ENCODE measurements at places on chromosomes 5 and 9.
A peak's percentile ranks its signal among the peaks of the same experiment; 100 is the strongest.

GRCh38 chr5:78597068-78597973 lies 51.3 kb downstream of the LHFPL2 start:
- no peak for DNase-seq

- no peak for DNase-seq
These were observed 1.7 kb upstream of the ERAP2 start for GRCh38 chr5:96874631-96875030.

- DNase-seq: no peak
These were observed 140.6 kb downstream of the ERCC6L2 start for GRCh38 chr9:96015876-96016686.

- no peak for DNase-seq
These were observed 557.4 kb downstream of the BNC2 start for GRCh38 chr9:16312962-16313546.

GRCh38 chr9:134317400-134317789 lies 8.9 kb upstream of the RXRA start:
- DNase-seq: no peak

GRCh38 chr9:97987487-97987886 lies 4.3 kb downstream of the ANP32B start:
- no peak for DNase-seq

DNA sequence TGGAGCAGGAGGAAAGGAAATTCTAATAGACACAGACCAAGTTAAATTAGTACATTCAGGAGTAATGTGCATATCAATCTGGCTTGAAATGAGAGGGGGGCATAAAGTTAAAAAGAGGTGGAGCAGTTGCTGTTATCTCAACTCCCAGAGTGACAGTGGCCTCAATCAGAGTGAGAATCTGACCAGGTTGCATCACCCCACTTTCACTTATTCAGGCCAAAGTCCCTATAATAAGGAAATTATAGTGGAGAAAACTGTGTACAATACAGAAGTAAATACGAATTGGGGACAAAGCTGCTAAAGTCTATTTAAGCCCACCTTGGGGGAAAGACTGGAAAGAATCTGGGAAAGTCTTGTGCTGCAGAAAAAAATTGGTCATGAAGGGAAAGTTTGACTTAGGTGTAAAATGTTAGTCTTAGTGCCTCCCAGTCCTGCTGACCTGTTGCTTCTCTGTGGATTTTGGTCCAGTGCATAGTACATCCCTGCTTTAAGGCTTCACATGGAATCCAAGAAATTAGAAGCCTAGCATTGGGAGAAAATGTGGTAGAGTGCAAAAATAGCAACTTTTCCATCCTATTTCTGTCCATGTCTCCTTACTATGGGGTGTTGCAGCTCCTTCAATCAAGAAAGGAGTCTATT lies 27.9 kb downstream of the MROH2B start:
- DNase-seq: no peak

GRCh38 chr5:15304066-15304731 lies 195.8 kb upstream of the FBXL7 start:
- DNase-seq: no peak

GRCh38 chr5:131634666-131634995 lies 398 bp downstream of the RAPGEF6 start:
- peak; percentile 57 for DNase-seq

DNA sequence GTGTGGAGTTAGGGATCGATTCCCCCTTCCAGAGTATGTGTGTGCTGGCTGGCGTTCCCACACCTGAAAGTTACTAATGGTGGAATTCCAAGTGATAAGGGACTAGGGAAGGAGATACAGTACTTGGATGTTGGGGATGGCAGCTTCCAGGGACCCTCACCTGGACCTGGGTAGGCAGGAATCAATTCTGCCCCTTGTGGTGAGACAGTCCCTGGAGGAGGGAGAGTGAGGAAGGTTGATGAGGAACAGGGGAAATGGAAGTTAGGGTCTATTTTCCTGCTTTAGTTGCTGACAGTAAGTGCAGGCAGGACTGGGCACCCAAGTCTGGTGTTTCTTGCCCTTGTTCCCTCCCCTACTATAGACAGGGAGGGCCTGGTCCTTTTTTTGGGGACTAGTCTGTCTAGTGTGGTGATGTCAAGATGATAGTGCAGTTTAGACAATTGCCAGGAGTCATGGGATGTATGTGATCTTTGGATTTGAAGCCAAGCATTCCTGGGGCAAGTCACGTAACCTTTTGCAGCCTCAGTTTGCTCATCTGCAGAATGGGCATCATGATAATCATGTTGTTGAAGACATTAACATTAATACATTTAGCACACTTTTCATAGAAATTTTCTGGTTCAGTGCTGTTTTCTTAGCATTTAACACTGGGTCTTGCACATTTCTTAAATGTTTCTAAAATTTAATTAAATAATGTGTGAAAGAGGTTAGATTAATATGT lies 51.7 kb downstream of the DAB2IP start:
- no peak for DNase-seq

DNA sequence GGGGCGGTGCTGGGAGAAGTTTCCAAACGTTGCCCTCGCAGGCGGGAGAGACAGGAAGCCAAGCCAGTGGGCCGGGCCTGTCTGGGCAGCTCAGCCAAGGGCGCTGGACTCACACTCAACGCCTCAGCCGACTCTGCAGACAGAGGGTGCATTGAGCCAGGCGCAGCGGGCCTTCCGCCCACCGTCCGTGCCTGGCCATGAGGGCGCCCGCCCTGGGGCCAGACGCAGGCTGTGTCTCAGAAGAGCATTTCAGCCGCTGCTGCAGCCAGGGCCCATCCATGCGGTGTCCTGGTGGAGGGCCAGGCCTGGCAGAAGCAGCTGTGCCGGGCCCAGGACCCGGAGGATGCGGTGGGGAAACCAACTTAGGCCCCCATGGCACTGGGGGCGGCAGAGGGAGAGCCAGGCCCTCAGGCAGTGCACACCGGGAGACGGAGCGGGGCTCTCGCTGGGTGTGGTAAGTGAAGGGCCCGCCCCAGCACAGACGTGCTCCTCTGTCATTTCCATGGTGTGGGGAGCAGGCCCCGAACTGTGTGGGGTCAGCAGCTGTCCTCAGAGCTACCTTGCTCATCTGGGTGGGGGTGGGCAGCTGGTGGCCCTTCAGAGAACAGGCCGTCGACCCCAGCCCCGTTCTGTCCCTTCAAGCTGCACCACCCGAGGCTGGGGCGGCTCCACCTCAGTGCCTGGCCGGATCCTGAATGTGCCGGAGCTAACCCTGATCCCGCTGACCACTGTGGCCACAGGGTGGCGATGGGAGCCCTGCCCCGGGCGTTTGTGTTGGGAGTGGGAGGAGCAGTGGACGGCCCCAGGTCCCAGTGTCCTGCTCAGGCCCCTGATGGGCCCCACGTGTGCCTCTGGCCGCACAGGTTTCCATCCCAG lies 18.0 kb downstream of the DNLZ start:
- DNase-seq: peak; percentile 67

GRCh38 chr9:110255463-110256379 lies 586 bp downstream of the TXN start:
- peak; percentile 44 for DNase-seq

- no peak for DNase-seq
These were observed 547.6 kb downstream of the RAB3C start for GRCh38 chr5:59130431-59130830.

DNA sequence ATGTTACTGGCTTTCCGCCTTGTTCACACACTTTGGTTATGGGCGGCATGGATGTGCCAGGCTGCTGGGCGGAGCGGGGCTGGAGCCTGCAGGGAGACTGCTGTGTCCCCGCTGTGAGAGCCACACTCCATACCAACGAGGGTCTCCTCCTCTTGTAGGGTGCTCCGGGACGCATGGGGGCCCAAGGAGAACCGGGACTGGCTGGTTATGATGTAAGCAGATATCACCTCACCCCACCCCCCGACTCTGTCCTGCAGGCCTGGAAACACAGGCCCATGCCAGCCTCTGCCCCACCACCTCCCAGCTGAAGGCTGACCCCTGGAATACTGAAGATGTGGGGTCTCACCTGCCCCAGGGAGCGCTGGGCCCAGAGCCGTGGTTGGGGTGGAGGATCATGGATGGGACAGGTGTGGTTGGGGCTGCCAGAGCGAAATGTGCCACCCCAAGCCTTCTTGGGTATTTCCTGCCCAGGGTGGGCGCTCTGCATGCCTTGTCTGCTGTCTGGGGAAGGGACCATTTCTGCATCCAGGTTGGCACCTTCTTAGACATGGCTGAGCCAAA lies 39.3 kb upstream of the ORM1 start:
- no peak for DNase-seq

GRCh38 chr5:37838933-37839341 lies 904 bp downstream of the GDNF start:
- no peak for DNase-seq

GRCh38 chr5:115838885-115839518 lies 2.4 kb downstream of the ATG12 start:
- no peak for DNase-seq

DNA sequence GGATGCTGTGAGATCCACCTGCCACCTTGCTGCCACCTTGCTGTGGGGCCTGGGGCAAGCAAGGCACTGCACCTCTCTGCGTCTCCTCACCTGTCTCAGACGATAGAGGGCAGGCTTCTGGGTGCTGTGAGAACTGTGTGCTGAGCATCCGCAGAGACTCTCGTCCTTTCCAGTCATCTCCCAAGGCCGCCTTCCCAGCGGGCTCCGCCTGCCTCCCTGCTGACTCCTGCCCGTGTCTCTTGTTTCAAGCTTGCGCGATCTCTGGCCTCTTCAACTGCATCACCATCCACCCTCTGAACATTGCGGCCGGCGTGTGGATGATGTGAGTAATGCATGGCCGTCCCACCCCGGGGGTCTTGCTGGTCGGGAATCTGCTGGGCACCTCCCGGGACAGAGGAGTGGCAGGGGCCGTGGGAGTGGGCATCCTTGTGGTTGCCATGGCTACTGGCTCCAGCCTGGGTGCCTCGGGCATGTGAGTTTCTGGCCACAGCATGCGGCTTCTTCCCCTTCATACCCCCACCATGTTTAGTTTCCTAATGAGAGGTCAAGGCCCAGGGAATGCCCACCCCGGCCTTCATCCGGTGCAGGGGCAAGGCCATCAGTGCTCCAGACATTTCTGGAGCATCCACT lies 3.6 kb downstream of the CACFD1 start:
- DNase-seq: no peak

- DNase-seq: no peak
These were observed 507.3 kb upstream of the TYRP1 start for GRCh38 chr9:12185856-12186255.

- peak; percentile 82 for DNase-seq
These were observed 215.6 kb downstream of the ROR2 start for GRCh38 chr9:91734371-91734981.

DNA sequence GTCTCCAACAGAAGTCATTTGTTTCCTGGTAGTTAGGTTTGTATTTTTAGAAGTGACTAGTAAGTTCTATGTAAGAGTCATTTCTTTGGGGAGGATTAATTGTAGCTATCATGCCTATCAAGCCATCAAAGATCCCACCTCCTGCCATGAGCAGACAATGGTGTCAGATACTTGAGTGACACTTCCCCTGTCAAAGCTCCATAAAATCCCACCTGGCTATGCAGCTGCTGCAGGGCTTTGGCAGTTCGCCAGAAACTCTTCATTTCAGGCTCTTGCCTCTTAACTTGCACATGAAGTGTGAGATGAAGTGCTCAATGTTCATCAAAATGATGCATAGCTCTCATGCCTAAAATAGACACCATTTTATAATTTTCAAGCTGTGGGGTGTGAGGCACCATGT lies 312.1 kb downstream of the CDH12 start:
- DNase-seq: no peak

- DNase-seq: peak; percentile 74
These were observed 1.2 kb upstream of the NPR3 start for GRCh38 chr5:32709750-32710549.

- DNase-seq: no peak
These were observed 118.9 kb downstream of the PAM start for GRCh38 chr5:102874054-102874453.

DNA sequence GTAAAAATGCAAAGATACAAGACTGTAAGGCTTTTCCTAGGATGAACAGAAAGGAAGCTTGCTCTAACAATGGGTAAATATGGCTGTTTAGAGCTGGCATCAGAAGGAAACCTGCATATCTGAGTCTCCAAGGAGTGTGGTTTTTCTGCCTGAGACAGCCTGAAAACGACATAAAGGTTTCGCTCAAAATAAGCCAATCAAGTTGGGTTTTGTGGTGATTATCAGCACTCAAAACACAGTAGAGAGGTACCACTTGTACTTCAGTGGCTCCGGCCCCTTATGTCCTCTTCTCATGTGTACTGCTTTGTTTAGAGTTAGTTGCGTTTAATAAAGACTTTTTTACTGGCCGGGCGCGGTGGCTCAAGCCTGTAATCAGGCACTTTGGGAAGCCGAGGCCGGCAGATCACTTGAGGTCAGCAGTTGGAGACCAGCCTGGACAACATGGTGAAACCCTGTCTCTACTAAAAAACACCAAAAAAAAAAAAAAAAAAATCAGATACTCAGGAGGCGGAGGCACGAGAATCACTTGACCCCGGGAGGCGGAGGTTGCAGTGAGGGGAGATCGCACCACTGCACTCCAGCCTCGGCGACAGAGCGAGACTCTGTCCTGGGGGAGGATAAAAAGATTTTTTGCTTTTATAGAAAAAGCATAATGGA lies 39.4 kb downstream of the KLF9 start:
- DNase-seq: no peak
